ENCODE measurements at places on chromosomes 4 and X.
A peak's percentile ranks its signal among the peaks of the same experiment; 100 is the strongest.

- DNase-seq = no peak
Measured at GRCh38 chr4:52588771-52589591, 70.1 kb downstream of the USP46 start.

GRCh38 chr4:127309369-127310102 lies 323.2 kb upstream of the INTU start:
- no peak for DNase-seq

DNA sequence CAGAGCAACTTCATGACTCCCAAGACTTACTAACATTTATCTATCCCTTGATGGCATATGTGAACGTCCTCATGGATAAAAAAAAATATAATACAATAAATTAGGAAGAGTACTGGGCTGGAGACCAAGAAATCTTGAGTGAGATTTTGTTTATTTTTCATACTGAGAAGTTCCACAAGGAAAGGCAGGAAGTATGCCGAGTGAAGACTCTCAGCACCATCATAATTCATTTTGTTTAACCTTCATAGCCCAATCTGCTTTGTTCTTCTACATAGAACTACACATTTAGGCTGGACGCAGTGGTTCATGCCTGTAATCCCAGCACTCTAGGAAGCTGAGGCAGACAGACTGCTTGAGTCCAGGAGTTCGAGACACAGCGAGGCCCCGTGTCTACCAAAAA lies 198.3 kb downstream of the NSUN7 start:
- no peak for DNase-seq

DNA sequence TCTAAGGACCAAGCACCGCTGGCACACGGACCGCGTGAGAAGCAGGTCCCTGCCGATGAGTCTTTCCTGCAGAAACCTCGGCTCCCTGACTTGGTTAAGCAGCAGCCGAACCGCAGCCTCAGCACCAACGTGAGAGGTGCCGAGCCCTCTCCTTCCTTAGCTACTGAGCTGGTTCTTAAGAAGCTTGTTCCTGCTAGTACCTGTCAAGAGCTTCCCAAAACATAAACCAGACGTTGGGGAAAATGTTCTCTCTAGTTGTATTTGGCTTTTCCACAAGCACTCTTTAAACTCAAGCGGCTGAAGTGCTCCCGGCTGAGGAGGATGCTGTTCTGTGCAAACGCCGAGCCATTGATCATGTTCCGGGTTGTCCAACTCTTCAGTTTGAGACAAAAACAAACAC lies 29.3 kb upstream of the TLR3 start:
- no peak for DNase-seq

GRCh38 chrX:148067285-148067684 lies 86.1 kb downstream of the FMR1NB start:
- no peak for DNase-seq

GRCh38 chr4:29311247-29311646 lies 1408.9 kb upstream of the PCDH7 start:
- no peak for DNase-seq

DNA sequence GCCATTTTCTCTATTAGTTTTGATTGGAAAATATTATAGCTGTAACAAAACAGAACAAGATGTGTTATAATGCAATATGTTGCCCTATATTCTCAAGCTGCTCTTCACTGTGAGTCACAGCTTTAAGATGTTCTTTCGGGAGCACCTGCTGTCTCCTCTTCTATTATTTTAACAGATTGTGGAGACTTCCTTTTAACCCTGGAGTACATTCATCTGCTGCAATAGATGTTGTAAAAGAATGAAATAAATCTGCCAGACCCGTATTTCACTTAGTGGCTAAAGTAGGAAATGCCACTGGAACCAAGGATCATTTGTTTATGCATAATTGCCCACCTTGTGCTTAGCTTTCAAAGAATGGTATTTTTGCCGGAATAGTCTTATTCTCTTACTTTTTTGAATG lies 11.1 kb downstream of the LSM6 start:
- DNase-seq = no peak

- peak; percentile 7 for DNase-seq
Measured at GRCh38 chr4:16122784-16123183, 39.0 kb upstream of the PROM1 start.

GRCh38 chrX:148670277-148670676 lies 169.9 kb downstream of the AFF2 start:
- DNase-seq = no peak

GRCh38 chrX:153392642-153393321 lies 8.4 kb downstream of the PNMA6E start:
- DNase-seq = no peak

DNA sequence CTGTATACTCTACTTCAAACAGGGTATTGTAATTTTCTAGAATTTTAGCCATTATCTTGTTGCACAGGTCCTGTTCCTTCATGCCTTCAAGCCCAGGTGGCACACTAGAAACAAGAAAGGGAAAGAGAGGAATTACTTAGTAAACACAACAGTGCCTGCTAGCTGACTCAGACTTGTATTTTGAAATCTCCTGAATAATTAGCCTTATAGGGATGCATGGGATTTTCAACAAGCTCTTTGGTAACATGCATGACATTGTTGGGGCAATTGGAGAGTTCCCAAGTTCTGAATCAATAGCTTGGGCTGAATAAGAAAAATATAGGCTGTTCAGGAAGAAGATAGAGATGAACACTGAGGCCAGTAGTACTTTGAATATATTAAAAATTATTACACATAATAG lies 118.8 kb downstream of the FAM13A start:
- no peak for DNase-seq

- DNase-seq = no peak
Measured at GRCh38 chr4:12488672-12489071, 995.5 kb downstream of the RAB28 start.

GRCh38 chrX:16785247-16786138 lies 773 bp upstream of the TXLNG start:
- no peak for DNase-seq

GRCh38 chrX:106950381-106950780 lies 30.2 kb downstream of the CLDN2 start:
- no peak for DNase-seq

- no peak for DNase-seq
Measured at GRCh38 chrX:41558531-41558930, 111.4 kb downstream of the NYX start.

GRCh38 chrX:9906919-9907318 lies 60.2 kb upstream of the CLDN34 start:
- DNase-seq = no peak

GRCh38 chrX:37060999-37061398 lies 52.8 kb downstream of the FAM47C start:
- DNase-seq = no peak

- DNase-seq = no peak
Measured at GRCh38 chr4:92368653-92369052, 64.9 kb downstream of the GRID2 start.

DNA sequence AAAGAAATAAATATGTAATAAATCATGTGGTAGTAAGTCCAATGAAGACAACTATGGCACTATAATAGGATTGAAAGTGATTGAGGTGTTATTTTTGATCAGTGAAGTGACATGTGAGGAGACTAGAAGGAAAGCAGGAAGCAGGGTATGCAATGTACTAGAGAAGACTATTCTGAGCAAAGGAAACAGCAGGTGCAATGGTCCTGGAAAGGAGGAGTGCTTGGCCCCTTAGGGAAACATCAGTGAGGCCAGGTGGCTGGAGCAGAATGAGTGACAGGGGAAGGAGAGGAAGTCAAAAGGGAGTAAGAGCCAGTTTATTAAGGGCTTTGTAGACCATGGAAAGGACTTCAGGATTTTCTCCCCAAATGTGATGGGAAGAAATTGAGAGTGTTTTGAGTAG lies 207.6 kb upstream of the HCCS start:
- no peak for DNase-seq

GRCh38 chrX:15505101-15505500 lies 4.5 kb downstream of the BMX start:
- no peak for DNase-seq

GRCh38 chrX:20527558-20528011 lies 260.9 kb upstream of the RPS6KA3 start:
- no peak for DNase-seq

DNA sequence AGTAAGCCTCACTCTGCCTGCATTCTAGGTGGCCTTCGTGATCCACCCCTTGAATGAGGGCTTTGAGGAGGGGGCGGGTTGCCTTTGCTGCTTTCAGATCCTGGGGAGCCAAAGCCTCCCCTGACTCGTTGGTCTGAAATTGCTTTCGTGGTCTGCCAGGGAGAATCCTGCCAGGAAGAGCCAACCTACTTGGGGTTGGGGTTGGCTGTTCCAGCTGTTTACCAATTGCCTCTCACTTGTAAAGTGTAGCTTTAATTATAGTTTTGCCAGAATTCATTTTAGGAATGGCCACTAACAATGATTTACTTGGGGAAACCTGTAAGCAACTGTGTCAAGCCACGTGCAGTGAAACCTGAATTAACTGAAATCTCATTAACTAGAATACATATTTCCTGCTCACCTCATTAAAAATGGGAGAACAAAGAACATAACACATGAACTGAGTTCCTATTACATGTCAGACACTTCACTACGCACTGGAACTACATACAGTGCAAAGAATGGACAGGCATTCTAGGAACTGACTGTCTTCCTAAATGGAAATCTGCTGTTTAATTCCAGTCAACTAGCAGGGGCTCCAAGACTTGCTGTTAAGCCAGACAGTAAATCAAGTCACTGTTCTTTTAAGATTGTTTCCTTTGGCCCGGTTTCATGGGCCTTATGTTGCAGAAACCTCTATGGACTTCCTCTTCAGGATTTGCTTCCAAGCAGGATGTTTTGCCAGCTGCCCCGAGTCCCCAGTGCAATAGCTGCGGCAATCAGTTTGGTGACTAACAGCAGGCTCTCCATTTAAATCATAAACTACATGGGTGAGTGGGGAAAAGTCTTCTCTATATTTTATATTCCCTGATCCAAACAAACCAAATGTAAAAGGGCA lies 16.4 kb upstream of the NKRF start:
- no peak for DNase-seq

- DNase-seq = no peak
Measured at GRCh38 chrX:40573763-40574162, 7.0 kb upstream of the ATP6AP2 start.

GRCh38 chr4:95020521-95020920 lies 262.8 kb downstream of the BMPR1B start:
- DNase-seq = no peak

GRCh38 chr4:185708348-185708747 lies 103.6 kb downstream of the SORBS2 start:
- DNase-seq = no peak

DNA sequence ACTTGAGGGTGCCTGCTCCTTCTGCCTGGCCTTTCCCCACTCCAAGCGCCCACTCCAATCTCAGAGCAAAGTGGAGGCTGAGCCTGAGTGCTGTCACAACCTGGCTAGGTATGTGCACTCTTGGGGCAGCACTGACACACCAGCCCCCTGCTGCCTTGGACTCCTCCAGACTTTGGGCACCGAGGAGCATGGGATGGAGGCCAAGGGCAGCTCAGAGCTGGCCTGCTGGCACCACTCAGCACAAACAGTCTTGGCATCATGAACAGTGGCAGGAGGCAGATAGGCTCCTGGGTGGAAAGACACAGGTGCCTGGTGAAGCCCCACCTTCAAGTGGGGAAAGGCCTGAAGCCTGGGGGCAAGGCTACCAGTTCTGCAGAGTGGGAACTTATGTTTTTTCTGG lies 91.8 kb downstream of the KCNIP4 start:
- DNase-seq = no peak

- DNase-seq = no peak
Measured at GRCh38 chr4:145618210-145618931, 814 bp upstream of the MMAA start.

DNA sequence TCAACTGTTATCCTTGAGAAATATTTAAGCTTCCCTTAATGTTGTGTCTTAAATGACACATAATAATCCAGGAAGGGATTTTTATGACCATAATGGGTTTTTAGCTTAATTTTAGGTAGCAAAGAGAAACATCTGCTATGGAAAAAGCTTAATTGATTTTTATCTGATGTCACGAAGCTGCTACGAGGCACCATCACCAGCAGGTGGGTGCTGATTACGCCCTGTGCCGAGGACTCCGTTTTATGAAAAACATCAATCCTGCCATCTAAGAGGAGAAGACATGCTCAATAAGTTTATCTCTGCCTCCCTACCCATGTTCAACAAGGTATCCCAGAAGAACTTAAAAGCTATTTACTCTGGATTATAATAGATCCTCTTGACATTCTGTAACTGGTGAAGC lies 280.6 kb upstream of the ZFP42 start:
- DNase-seq = no peak

- DNase-seq = no peak
Measured at GRCh38 chr4:98055800-98056501, 87.3 kb downstream of the STPG2 start.

DNA sequence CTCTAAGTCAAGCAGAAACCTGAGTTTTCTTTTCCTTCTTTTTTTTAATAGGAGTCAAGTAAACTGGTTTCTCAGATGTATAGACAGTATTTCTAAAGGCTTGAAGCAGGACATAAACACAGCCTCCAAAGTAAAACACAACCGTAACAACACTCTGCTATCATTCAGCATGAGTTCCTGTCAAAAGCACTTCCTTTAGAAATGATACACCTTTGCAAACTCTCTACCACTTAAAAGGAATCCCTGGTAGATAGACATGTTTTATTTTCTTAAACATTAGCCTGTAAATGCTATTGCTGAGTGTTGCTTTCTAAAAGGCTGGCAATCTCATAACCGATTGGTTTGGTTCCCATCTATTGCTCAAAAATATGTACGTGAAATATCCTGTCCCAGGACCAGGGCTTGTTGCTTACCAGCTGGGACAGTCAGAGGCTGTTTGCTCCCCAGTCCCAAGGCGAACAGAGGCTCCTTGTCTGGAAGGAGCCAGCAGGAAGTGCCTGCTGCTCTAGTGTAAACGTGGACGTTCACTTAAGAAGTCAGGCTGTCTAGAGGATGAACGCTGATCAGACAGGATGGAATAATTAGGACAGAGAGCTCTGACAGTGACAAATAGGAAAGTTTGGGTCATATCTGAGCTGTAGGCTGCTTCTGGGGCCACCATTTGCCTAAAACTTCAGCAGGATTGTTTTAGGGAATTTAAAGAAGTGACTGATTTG lies 173.9 kb upstream of the KLF3 start:
- DNase-seq = no peak

DNA sequence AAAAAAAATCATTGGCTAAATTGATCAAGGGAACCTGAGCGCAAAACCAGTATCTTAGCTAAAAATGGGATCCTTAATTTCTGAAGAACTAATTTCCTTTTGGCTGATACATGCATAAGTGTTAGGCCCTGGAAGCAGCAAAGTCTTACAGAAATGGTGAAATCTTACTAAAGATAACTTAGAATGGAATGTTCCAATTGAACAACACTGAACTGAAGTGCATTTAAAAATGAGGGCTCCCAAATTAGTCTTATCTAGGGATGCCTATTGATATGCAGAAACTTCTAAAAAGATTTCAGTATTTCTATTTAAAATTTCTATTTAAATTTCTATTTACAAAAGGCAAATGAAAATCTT lies 120.7 kb upstream of the BANK1 start:
- DNase-seq = no peak

- DNase-seq = no peak
Measured at GRCh38 chr4:38509551-38509950, 154.4 kb upstream of the KLF3 start.

GRCh38 chr4:107913283-107913899 lies 18.0 kb upstream of the CYP2U1 start:
- DNase-seq = no peak

GRCh38 chrX:80423744-80424143 lies 3.5 kb downstream of the TENT5D start:
- DNase-seq = no peak
